ENCODE measurements at places on chromosomes 11 and 22. TPM values are rescaled to one million over a fixed set of nuclear protein-coding genes. Genes with fewer than 3 reads are reported as not detected.

DNA sequence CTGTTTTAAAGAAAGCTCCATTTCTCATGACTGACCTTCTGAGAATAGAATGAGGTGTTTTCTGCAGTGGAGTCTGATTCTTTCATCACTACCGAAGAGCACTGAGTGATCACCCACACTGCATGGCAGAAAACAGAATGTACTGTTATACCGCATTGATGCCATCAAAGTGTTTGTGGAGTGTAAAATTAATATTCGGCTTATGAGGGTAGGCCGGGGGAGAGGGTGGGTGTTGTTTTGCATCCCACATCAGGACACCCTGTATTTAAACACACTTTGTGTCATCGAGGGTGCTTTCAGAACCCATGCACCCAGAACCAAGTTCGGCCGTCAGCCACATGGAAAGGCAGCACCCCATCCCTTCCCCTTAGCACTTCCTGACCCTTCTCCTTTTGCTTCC, 41.3 kb upstream of the ETS1 start:
- no peaks in the 10 kb centered on the region for H3K36me3 ChIP-seq
- H3K27me3 ChIP-seq = no peaks in the 10 kb centered on the region
- DNase-seq = no peak

DNA sequence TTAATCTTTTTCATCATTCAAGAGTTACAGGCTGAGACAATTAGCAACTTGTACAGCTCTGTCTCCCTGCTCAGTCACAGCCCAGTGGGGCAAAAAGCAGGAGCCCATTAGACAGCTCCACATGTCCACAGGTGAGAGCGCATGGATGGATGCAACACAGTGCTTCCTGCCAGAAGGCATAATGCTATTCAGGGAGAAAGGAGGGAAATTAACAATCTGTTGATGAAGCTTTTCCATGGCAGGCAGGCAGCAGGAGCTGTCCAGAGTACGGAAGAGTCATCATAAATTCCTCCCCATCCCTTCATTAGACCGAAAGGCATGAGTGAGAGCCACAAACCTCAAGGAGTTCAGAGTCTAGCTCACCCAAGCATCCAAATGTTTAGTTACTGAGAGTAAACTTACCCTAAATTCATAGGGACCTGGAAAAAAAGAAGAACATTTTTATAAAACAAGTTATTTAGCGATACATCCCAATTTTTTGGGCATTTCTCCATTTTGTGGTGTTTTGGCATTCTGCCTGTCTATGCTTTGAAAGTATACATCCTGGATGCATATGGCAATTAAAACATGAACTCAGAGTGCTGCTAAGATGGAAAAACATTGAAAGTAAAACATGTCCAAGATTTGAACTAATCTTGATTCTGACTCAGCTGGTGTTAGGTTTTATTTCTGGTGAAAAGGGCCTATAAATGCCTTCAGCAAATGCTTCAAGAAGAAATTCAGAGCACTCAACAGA, 428.1 kb downstream of the OPCML start:
- no peaks in the 10 kb centered on the region for H3K4me1 ChIP-seq
- H3K36me3 ChIP-seq = no peaks in the 10 kb centered on the region
- H3K4me3 ChIP-seq = no peak overlapping the region
- DNase-seq = no peak
- no peak overlapping the region for H3K27ac ChIP-seq
- H3K27me3 ChIP-seq = no peaks in the 10 kb centered on the region

DNA sequence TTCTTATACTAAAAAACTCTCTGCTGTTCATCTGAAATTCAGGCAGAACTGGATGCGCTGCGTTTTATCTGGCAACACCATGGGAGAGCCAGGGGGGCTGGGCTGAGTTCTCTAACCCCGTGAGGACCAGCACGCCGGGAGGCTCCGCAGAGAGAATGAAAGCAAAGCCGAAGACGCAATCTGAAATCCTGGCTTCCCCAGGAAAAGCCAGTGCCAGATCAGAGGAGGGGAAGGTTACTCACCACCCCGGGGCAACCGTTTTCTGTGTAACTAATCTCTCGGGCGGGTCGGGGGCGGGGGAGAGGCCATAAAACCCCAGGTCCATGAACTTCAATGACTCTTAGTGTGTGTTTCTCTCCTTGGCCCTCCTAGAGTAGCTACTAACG, 99.4 kb downstream of the SHANK2 start:
- no peaks in the 10 kb centered on the region for H3K36me3 ChIP-seq
- no peaks in the 10 kb centered on the region for H3K27me3 ChIP-seq
- peaks cover 4% of the 10 kb centered on the region for H3K4me1 ChIP-seq
- H3K4me3 ChIP-seq = no peak overlapping the region
- no peak for DNase-seq

DNA sequence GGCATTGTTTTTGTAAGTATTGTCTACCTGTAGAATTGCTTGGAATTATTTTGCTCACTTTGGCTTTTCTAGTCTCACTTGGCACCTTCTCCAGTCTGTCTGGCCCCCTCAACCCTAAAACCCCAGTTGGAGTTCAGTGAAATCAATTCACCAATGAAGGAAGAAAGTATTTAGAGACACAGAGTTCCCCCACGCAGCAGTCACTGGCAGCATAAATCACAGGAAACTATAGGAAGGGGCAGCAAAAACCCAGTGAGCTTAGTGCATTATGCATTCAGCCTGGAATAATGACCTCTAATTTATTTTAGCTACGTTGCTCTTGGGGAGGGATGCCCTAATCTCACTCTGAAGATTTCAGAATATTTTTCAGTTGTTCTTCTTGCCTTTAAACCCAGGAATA, 204.7 kb upstream of the BLID start:
- no peaks in the 10 kb centered on the region for H3K36me3 ChIP-seq
- H3K4me1 ChIP-seq = peaks cover 22% of the 10 kb centered on the region
- H3K27ac ChIP-seq = no peak overlapping the region
- DNase-seq = no peak

The LRRC10B gene
- total RNA-seq = 6.4 TPM

DNA sequence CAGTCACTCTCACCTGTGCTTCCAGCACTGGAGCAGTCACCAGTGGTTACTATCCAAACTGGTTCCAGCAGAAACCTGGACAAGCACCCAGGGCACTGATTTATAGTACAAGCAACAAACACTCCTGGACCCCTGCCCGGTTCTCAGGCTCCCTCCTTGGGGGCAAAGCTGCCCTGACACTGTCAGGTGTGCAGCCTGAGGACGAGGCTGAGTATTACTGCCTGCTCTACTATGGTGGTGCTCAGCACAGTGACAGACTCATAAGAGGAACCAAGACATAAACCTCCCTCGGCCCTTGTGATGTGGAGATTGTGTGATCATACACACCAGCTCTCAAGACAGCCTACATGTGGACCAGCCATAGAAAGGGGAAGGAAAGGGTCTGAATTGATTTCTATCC, 113.3 kb downstream of the ZNF280B start:
- no peaks in the 10 kb centered on the region for H3K4me1 ChIP-seq
- no peak overlapping the region for H3K27ac ChIP-seq
- peaks cover 11% of the 10 kb centered on the region for H3K27me3 ChIP-seq
- no peak overlapping the region for H3K4me3 ChIP-seq
- no peak for DNase-seq
- no peaks in the 10 kb centered on the region for H3K36me3 ChIP-seq

DNA sequence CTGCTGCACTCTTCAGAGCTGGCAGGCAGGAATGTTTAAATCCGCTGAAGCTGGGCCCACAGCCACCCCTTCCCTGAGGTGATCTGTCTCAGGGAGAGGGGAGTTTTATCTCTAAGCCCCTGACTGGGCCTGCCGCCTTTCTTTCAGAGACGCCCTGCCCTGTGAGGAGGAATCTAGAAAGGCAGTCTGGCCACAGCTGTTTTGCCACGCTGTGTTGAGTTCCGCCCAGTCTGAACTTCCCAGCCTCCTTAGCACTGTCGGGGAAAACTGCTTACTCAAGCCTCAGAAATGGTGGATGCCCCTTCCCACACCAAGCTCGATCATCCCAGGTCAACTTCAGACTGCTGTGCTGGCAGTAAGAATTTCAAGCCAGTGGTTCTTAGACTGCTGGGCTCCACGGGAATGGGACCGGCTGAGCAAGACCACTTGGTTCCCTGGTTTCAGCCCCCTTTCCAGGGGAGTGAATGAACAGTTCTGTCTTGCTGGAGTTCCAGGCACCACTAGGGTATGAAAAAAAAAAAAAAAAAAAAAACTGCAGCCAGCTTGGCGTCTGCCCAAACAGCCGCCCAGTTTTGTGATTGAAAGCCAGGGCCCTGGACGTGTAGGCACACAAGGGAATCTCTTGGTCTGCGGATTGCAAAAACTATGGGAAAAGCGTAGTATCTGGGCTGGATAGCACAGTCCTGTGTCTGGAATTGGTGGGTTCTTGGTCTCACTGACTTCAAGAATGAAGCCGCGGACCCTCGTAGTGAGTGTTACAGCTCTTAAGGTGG, 127.4 kb downstream of the SPON1 start:
- DNase-seq = no peak
- H3K27ac ChIP-seq = no peak overlapping the region
- H3K27me3 ChIP-seq = peaks cover 3% of the 10 kb centered on the region

- no peak overlapping the region for H3K4me3 ChIP-seq
- DNase-seq = no peak
- no peak overlapping the region for H3K27ac ChIP-seq
Observed at GRCh38 chr11:134343646-134344045, 11.9 kb downstream of the GLB1L2 start.

DNA sequence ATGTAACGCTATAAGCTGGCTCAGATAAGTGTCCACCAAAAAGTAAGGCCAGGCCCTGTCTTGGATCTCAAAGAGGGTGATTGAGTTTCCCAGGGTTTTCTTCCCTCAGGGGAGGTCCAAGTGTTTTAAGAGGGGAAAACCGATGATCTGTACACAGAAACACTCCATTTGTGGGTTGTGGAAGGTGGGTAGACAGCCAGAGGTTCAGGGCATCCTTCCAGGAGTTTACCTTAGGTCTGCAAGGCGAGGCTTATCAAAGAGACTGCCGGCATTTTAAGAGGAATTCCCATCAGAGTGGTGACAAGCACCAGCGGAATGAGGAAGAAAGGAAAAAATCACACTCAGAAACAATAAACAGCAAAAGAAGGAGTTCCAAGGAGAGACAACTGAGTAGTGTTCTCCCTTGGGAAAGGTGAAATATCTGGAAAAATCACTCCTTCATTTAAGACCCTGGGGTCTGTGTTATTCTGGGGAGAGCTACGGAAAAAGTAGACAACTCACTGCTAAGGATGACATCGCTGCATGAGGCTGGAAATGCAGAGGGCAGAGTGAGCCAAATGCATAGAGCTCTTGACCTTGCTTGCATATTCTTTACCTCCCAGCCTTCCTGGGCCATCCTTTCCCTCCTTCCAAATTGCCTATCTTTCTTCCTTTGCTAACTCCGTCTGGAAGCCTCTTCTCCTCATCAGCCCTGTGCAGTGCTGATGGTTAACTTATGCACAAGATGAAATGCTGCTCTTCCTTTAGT, 22.1 kb upstream of the MMP7 start:
- no peaks in the 10 kb centered on the region for H3K4me1 ChIP-seq
- H3K27me3 ChIP-seq = no peaks in the 10 kb centered on the region
- DNase-seq = no peak
- H3K36me3 ChIP-seq = no peaks in the 10 kb centered on the region

GRCh38 chr22:27099946-27100722, 442.7 kb downstream of the MIAT start:
- peaks cover 22% of the 10 kb centered on the region for H3K27me3 ChIP-seq
- no peak overlapping the region for H3K27ac ChIP-seq
- H3K4me3 ChIP-seq = no peak overlapping the region
- no peak for DNase-seq
- H3K4me1 ChIP-seq = no peaks in the 10 kb centered on the region

DNA sequence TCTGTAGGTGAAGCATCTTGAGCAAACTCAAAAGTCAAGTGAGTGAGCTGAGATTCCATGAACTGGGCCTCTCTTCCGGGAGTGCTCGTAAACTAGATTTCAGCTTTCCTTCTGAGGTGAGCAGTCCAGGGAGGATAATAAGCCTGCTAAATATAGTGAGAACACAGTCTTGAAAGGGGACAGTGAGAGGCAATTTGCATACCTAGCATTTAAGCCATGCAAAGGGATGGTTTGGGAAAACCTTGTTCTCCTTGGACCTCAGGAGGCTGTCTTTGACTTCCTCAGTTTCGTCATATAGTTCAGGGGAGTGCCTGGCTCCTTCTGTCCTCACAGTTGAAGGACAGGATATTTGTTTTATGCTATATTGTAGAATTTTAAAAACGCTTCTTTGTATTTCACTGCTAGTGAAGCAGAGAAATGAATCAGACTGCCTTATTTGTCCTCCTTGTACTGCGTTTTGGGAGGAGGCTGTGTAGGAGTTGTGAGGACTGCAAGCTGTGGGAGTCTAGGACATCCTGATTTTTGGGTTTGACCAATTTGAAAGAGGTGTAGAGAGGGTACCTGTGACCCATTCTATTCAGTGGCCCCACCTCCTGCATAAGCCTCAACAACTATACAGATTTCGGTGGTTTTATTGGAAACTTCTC, 11.0 kb upstream of the SORL1-AS1 start:
- H3K4me3 ChIP-seq = no peak overlapping the region
- H3K4me1 ChIP-seq = peaks cover 41% of the 10 kb centered on the region
- no peaks in the 10 kb centered on the region for H3K27me3 ChIP-seq
- no peaks in the 10 kb centered on the region for H3K36me3 ChIP-seq
- no peak for DNase-seq

Measured in lower lobe of right lung (tissue), 2 donors.